ENCODE measurements at places on chromosomes 11 and 22.
A peak's percentile ranks its signal among the peaks of the same experiment; 100 is the strongest.

DNA sequence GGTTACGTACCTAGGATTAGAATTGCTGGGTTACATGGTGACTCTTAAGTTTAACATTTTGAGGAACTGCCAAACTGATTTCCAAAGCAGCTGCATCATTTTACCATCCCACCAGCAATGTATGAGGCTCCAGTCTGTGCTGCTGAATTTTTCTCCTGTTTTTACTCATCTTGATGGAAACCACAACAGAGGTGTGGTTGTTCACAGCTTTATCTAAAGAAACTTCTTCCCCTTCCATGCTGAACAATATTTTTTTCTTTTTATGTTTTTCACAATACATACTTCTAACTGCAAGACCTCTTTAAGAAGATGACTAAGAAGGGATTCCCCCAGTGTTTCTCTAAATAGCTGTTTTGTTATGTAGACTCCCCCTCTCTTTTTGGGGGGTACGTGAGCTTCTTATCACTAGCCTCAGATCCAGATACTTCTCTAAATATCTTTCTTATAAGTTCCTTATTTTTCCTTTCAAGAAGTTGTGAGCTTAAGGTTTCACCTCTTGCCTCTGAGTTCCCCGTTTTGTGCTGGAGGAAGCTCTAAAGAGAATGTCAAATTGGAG is 24.0 kb downstream of the TCP11L1 start:
- H3K4me1 ChIP-seq = peaks cover 20% of the 10 kb centered on the region
- H3K27me3 ChIP-seq = no peaks in the 10 kb centered on the region
- no peak overlapping the region for H3K27ac ChIP-seq
- H3K36me3 ChIP-seq = peaks cover 39% of the 10 kb centered on the region
- peak; percentile 19 for DNase-seq

GRCh38 chr11:113859665-113860064 is 15.7 kb downstream of the USP28 start:
- H3K27ac ChIP-seq = peak overlapping the region; percentile 73
- H3K4me3 ChIP-seq = no peak overlapping the region
- no peaks in the 10 kb centered on the region for H3K27me3 ChIP-seq
- no peaks in the 10 kb centered on the region for H3K36me3 ChIP-seq

DNA sequence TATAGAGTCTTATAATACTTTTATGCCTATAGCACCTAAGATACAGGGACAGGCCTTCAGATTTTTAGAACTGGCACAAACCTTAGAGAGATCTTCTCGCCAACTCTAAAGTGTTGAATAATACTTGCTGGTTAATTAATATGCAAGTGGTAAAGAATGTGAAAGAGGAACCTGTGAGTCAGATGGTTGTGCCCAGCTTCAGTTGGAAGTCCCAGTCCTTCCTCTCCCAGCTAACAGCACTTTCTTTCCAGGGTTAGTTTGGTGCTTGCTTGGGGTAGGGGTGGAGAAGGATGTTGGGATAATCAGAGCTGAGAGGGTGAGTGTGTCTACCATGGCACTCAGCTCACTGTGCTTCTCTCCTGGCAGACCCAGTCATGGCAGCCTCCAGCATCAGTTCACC is 4.9 kb upstream of the TMEM132A start:
- no peak overlapping the region for H3K27ac ChIP-seq
- peaks cover 38% of the 10 kb centered on the region for H3K4me1 ChIP-seq
- H3K27me3 ChIP-seq = peaks cover 9% of the 10 kb centered on the region
- no peak for DNase-seq
- no peak overlapping the region for H3K4me3 ChIP-seq
- peaks cover 36% of the 10 kb centered on the region for H3K36me3 ChIP-seq

DNA sequence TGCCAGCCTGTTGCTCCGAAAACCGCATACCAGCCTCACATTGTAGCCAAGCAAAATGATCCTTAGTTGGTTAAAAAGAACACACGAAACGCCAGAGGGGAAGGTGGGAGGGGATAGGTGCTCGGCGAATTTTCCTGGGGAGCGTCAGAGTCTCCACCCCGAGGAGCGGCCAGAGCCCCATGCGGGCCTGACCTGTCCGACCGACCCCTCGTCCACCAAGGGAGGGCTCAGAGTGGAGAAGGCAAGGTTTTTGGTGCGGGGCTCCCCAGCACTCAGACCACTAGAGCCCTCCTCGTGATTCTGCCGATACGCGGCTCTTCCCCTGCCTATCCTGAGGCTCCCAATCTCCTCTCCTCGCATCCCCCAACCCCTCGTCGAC is 39.6 kb downstream of the DIXDC1 start:
- H3K4me3 ChIP-seq = no peak overlapping the region
- H3K27me3 ChIP-seq = peaks cover 12% of the 10 kb centered on the region
- no peak for DNase-seq
- H3K4me1 ChIP-seq = peaks cover 6% of the 10 kb centered on the region
- no peaks in the 10 kb centered on the region for H3K36me3 ChIP-seq

DNA sequence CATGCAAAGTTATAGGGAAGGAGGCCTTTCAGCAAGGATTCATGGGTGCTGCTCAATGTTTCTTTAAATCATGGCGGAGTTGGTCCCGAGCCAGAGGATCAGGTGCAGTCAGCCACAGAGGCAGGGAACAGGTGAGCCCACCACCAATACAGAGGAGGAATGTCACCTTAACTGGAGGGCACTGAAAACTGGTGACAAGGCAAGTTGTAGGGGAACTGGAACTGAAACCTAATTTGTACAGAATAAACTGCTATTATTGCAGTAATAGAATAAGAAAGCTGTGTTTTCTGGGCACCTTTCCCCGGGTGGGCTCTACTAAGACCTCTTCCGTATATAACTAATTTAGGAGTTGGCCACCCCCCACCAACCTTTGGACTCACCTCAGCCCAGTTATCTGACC is 296.0 kb upstream of the NARS2 start:
- H3K27ac ChIP-seq = no peak overlapping the region
- no peak for DNase-seq
- H3K4me1 ChIP-seq = no peaks in the 10 kb centered on the region
- H3K27me3 ChIP-seq = no peaks in the 10 kb centered on the region
- no peaks in the 10 kb centered on the region for H3K36me3 ChIP-seq

DNA sequence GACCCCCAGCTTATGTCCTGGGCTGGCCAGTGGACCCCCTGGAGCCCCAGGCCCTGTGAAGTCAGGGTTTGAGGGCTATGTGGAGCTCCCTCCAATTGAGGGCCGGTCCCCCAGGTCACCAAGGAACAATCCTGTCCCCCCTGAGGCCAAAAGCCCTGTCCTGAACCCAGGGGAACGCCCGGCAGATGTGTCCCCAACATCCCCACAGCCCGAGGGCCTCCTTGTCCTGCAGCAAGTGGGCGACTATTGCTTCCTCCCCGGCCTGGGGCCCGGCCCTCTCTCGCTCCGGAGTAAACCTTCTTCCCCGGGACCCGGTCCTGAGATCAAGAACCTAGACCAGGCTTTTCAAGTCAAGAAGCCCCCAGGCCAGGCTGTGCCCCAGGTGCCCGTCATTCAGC is 24.6 kb downstream of the CSF2RB start:
- no peak overlapping the region for H3K27ac ChIP-seq
- H3K27me3 ChIP-seq = no peaks in the 10 kb centered on the region
- no peaks in the 10 kb centered on the region for H3K36me3 ChIP-seq
- DNase-seq = no peak
- peaks cover 6% of the 10 kb centered on the region for H3K4me1 ChIP-seq

DNA sequence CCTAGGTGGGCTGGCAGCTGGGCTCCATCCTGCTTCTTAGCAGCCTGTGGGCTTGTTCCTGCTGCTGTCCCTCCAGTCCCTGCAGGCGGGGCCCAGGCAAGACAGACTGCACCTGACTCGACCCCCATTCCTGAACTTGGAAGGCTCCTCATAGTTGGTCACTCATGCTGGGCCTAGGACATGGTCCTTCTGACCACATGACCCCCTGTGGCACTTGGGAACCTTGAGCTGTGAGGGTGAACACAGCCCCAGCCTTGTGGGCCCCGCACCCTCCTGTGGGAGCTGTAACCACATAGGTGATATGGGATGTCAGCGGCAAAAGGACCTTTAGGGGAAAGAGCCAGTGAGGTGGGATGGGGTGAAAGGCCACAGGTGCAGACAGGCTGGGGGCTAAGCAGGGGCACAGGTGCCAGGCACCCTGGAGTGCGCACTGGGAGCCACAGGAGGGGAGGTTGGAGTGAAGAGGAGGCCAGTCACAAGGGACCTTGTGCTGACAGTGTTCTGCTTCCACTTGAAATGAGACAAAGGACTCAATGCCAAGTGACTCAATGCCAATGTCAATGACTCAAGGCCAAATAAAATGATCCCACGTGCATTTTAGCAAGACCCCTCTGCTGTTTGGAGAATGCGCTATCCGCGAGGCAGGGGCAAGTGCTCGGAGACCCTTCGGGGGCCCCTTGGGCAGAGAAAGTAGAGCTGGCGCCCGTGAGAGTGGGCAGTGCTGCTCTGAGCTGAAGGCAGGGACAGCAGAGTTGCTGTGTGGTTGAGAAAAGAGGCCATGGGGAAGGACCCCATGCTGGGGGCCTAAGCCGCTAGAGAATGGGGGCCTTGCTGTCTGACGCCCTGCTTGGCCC is 90.7 kb downstream of the MORC2 start:
- H3K27ac ChIP-seq = no peak overlapping the region
- no peaks in the 10 kb centered on the region for H3K4me1 ChIP-seq
- H3K4me3 ChIP-seq = no peak overlapping the region
- no peaks in the 10 kb centered on the region for H3K27me3 ChIP-seq
- DNase-seq = no peak

DNA sequence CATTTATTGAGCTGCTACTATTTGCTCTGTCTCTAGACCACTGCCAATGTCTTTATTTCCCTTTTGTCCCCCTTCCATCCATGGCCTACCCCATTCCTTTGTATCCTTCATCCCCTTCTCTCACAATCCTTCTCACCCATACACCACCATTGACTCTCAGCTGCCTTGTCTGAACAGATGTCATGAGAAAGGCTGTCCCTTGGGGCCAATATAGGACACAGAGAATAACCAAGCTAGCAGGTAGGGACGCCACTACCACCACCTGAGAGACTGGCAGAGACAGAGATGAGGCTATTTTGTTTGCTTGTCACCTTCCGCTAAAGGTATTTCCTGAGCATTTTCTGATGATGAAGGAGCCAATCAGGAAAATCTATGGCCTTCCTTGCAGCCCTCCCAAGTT is 138.9 kb downstream of the CD44 start:
- no peaks in the 10 kb centered on the region for H3K36me3 ChIP-seq
- DNase-seq = no peak
- H3K27me3 ChIP-seq = no peaks in the 10 kb centered on the region
- H3K27ac ChIP-seq = no peak overlapping the region
- peaks cover 15% of the 10 kb centered on the region for H3K4me1 ChIP-seq
- H3K4me3 ChIP-seq = no peak overlapping the region

GRCh38 chr11:130827451-130828377 is 88.6 kb downstream of the SNX19 start:
- no peaks in the 10 kb centered on the region for H3K27me3 ChIP-seq
- DNase-seq = peak; percentile 10
- no peaks in the 10 kb centered on the region for H3K4me1 ChIP-seq
- no peak overlapping the region for H3K4me3 ChIP-seq

DNA sequence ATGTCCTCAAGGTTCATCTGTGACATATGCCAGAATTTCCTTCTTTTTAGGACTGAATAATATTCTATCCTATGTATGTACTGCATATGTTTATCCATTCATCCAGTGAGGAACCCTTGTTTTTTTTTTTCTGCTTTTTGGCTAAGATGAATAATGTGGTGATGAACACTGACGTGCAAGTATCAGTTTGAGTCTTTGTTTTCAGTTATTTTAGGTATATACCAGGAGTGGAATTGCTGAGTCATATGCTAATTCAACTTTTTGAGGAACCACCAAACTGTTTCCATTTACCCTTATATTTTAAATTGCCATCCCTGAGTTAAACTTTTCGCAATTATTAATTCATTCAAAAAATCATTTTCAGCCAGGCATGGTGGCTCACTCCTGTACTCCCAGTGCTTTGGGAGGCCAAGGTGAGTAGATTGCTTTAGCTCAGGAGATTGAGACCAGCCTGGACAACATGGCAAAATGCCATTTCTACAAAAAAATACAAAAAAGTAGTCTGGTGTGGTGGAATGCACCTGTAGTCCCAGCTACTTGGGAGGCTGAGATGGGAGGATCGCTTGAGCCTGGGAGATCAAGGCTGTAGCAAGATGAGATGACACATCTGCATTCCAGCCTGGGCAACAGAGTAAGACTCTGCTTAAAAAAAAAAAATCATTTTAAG is 64.2 kb downstream of the MICAL2 start:
- DNase-seq = no peak
- H3K4me1 ChIP-seq = peaks cover 15% of the 10 kb centered on the region
- H3K27me3 ChIP-seq = no peaks in the 10 kb centered on the region

- H3K36me3 ChIP-seq = peaks cover 43% of the 10 kb centered on the region
- no peaks in the 10 kb centered on the region for H3K4me1 ChIP-seq
- no peak overlapping the region for H3K27ac ChIP-seq
- no peaks in the 10 kb centered on the region for H3K27me3 ChIP-seq
- no peak overlapping the region for H3K4me3 ChIP-seq
Observed at GRCh38 chr11:46800177-46800576, 45.9 kb downstream of the CKAP5 start.

- no peak within 1 kb of the TSS for H3K27ac ChIP-seq
- peaks cover 4% of the 10 kb centered on the region for H3K27me3 ChIP-seq
- H3K4me1 ChIP-seq = peaks cover 24% of the 10 kb centered on the region
- no peak within 1 kb of the TSS for H3K4me3 ChIP-seq
Observed at GRCh38 chr22:20268279-20269012, at the start of gene RTN4R. Gene RTN4R (minus strand): TSS chr22:20268318. CDS start chr22:20268092, 226 bp downstream.

GRCh38 chr11:121435551-121436511 is 16.3 kb upstream of the SORL1 start:
- peaks cover under 1% of the 10 kb centered on the region for H3K4me1 ChIP-seq
- H3K27me3 ChIP-seq = no peaks in the 10 kb centered on the region
- no peak overlapping the region for H3K4me3 ChIP-seq
- no peak overlapping the region for H3K27ac ChIP-seq
- no peaks in the 10 kb centered on the region for H3K36me3 ChIP-seq

DNA sequence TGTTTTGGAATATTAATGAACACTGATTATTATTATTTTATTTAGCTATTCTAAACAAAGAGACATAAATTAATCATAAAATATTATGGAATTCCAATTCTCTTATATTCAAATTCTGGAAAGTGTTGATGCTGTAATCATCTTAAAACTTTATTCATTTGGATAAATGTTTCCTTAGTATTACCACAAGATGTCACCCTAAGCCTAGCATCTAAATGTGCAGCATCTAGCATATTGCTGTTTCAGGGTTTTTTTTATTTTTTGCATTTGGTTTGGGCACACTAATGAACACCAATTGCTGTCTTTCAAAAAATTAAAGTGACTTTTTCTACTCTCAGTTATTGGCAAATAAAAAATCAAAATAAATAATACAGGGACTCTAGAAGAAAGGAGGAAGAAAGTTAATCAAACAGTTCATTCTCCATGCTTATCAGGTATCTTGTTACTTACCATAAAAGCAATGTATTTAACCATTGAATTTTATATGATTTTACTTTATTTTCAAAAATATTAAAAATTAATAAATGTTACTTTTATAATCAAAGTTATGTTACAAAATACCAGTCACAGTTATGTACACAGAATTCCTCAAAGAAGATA is 31.8 kb downstream of the DLG2 start:
- no peaks in the 10 kb centered on the region for H3K27me3 ChIP-seq
- DNase-seq = no peak
- no peaks in the 10 kb centered on the region for H3K36me3 ChIP-seq
- H3K4me3 ChIP-seq = no peak overlapping the region
- H3K4me1 ChIP-seq = no peaks in the 10 kb centered on the region
- no peak overlapping the region for H3K27ac ChIP-seq

GRCh38 chr22:19152942-19153883 is 3.1 kb upstream of the GSC2 start:
- H3K4me1 ChIP-seq = peaks cover 6% of the 10 kb centered on the region
- H3K36me3 ChIP-seq = no peaks in the 10 kb centered on the region
- H3K4me3 ChIP-seq = no peak overlapping the region
- peaks cover 13% of the 10 kb centered on the region for H3K27me3 ChIP-seq

- no peaks in the 10 kb centered on the region for H3K4me1 ChIP-seq
- no peak overlapping the region for H3K27ac ChIP-seq
- H3K36me3 ChIP-seq = no peaks in the 10 kb centered on the region
- no peak for DNase-seq
- H3K4me3 ChIP-seq = no peak overlapping the region
- no peaks in the 10 kb centered on the region for H3K27me3 ChIP-seq
Observed at GRCh38 chr11:8566613-8567210, 27.3 kb downstream of the STK33 start.
